ENCODE measurements at places on chromosomes 5 and 9.

GRCh38 chr5:39441838-39442237 lies 17.1 kb upstream of the DAB2 start:
- no peak for DNase-seq

DNA sequence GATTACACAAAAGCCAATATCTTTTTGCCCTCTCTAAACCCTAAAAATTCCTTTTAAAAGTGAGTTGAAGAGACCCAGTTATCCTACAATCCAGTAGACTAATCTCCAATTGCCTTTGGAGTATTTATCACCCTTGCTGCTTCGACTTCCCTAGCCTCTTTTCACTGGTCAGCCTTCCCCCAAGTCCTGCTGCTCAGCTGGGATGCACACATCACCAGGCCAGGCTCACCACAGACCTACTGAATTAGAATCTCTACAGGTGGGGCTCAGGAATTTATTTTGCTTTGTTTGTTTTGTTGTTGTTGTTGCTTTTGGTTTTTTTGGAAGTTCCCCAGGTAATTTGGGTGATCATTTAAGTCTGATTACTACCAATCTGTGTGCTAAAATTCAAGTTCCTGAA lies 11.6 kb upstream of the FOXD1 start:
- DNase-seq = no peak

GRCh38 chr9:98129451-98129881 lies 10.4 kb upstream of the TRIM14 start:
- DNase-seq = no peak

- DNase-seq = no peak
These were observed 39.2 kb downstream of the PDZD2 start for GRCh38 chr5:31678180-31678579.

DNA sequence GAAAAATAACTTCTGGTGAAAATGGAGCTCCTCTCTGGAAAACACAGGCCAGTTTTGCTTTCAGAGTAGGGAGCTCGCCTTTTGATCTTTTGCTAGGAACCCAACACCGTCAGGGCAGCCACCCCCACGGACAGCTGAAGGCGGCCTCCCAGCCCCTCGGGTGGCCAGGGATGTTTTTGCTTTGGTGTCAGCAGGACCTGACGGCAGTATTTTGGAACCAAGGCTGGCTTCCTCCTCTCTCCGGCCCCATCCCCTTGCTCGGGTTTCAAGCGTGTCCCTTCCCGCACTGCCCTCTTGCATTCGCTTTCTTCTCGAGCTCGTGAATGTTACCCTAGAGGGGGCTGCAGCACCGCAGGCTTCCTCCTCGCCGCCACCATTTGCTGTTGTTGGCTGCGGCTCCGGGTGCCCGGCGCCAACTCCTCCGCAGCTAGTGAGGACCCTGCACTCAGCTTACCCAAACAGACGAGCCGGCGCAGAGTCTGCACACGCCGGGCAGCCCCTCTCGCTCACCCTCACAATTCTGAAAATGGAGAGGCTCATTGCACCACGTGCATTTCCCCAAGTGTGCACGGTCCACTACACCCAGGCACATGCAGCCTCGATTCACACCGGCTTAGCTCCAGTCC lies 35.5 kb upstream of the ADAMTSL1 start:
- DNase-seq = no peak

DNA sequence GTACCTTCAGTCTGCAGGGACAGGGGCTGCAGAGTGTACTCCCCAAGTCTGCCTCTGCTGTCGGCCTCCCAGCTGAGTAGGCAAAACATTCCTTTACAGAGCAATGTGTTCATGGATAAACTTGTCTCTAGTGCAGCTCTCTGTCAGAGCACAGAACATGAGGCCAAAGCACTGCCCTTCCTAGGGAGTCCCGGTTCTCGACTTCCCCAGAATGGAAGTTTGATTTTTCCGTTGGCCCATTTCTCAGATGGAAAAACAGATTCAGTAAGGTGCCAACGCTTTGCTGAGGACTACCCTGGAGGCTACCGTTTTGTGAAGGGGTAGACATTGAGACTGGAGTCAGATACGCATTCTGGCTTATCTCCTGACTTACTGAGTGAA lies 422 bp upstream of the TRIM32 start:
- no peak for DNase-seq

GRCh38 chr5:79488775-79489174 lies 25.2 kb downstream of the HOMER1 start:
- no peak for DNase-seq

DNA sequence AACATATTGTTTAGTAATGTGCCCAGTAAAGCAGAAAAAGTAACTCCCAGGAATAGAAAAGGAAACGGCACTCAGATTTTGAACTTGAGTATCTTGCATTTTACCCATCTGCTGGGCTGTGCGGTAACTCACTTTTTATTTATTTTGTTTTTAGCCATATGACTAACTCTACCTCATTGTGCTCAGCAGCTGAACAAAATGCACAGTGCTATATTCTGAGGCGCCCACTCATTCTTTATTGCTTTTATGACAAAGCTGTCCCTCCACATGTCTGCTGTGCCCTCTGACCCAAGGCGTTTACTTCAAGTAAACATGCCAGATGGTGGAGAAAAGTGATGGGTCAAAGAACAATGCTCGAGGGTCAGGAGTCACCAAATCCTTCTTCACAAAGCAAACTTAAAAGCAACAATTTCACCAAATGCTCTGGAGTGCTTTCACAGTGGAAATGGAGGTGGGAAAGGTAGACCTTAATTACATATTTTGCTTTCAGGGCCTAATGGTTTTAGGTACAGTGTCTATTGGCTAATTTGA lies 215.2 kb upstream of the ELAVL2 start:
- DNase-seq = no peak

DNA sequence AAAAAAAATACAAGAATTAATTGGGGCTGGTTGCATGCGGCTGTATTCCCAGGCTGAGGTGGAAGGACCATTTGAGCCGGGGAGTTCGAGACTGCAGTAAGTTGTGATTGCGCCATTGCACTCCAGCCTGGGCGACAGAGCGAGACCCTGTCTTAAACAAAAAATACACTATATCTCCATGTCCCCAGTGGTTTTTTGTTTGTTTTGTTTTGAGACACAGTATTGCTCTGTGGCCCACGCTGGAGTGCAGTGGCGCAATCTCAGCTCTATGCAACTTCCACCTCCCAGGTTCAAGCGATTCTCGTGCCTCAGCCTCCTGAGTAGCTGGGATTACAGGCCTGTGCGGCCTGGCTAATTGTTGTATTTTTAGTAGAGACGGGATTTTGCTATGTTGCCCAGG lies 1.2 kb downstream of the COQ4 start:
- DNase-seq = no peak

DNA sequence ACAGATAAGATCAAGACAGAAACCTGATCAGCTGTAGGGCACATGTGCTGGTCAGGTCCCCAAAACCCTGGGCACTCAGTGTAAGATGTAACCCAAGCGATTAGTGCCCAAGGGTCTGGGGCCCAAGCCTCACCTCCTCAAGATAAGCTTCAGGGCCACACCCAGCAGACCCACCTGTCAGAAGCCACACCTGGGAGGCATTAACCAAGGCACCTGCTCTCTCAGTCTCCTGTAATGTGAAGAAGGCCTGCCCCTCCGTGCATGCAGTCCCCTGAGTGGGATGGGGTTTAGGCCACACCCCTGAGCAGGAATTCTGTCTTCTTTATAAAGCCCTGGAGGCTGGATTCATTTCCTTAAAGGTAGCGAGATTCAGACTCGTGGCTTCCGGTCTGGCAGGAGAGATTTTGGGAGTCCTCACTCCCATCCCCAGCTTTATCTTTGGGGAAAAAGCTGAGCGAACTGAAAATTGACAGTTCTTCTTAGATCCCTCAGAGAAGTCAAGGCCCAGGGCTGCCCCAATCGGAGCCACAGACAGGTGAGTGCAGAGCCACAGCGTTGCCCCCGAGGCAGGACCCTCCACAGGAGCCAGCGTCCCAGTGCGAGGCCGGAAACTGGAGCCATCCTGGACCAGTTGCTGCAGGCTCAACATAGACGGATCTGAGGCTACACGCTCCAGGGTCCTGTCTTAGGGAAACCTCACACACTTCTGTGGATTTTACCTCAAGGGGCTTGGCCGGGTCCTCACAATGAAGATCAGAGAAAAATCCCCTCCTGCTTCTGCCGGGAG lies 357.6 kb upstream of the IRX4 start:
- DNase-seq = no peak

Data from activated naive CD4-positive, alpha-beta T cell treated with anti-CD3 and anti-CD28 coated beads, Interleukin-2, amount 50 U/mL, for 72 hours (primary cell).